ENCODE measurements at places on chromosomes 12 and 14. TPM values are rescaled to one million over a fixed set of nuclear protein-coding genes. Genes with fewer than 3 reads are reported as not detected.

Gene AQP6
- total RNA-seq = not detected

Gene CLEC4D
- total RNA-seq = 0.15 TPM

Gene TIMM9
- total RNA-seq = 25.5 TPM

- DNase-seq = no peak
Measured at GRCh38 chr14:86838363-86838762, 1154.6 kb downstream of the GALC start.

DNA sequence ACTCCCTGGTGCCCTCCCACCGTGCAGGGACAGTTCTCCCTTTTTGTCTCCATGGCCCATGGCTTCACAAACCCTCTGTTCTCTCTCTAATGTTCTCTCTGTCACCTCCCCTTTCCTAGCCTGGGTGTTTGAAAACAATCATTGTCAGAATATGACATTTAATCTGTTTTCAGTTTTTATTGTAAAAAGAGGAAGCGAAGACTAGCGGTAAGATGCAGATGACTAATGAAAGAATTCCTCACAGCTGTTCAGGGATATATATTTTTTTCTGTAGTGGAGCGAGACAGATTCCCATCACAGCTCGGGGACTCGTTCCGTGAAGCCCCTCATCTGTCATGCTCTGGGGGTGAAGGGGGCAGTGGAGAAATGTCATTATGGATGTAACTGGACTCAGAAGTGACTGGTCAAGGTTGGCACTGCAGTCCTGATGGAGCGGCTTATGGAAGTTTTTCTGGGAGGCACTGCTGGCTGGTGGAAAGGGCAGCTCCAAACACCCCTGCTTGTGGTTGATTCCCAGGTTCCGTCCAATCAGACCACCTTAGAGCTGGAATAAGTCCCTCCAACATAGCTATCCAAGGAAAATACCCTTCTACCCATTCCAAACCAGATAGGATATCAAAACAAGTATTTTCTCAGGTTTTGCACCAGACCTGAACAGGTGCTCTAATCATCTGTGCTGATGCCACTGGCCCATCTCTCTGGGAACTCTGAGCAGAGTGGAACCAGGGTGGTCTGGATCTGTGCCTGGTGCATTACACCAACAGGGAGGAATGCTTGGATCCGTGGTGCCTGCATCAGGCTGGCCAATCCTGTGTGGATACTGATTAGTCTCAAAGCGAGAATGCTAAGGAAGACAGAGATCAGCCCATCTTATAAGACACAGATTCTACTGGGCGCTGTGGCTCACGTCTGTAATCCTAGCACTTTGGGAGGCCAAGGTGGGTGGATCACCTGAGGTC lies 84.7 kb downstream of the GPATCH2L start:
- DNase-seq = no peak

DNA sequence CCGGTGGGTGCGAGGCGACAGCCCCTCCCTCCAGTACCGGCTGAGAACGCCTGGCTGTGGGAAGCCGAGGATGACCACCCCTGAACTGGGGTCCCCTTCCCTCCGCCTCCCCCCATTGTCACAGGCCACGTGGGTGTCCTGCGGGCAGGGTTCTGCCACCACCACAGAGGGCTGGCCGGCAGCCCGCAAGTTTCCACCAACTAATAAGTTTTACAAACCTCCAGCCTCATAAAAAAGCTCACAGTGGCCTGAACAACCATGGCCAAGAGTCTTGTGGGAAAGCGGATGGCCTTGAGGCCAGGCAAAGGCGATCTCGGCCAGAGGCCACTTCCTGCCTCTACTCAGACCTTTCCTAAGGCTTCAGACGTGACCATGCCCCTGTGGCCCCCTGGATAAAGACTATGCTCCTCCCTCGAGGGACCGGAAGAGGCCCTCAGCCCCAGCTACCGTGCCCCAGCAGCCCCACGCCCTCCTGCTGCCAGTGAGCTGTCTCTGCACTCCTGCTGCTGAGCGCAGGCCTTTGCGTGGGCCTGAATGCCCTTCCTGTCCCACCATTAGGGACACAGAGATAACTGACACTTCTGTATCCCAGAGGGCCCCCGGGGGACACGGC lies 46.1 kb upstream of the DLK1 start:
- no peak for DNase-seq

DNA sequence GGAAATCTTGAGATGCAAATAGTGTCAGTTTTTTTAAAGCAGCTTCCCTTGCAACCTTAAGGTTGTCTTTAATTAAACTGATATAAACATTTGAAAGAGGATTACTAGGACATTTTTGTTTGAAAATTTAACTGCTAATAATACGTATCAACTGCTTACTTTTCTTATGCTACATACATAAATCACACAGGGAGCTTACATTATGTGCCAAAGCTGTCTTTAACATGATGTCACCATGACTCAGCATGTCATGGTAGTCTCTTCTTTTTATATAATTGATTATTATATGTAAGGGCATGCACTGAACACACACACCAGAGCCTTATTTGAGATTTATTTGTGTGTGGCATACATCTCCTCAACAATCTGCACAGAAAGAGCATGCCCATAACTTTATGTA lies 63.0 kb upstream of the PTHLH start:
- no peak for DNase-seq

DNA sequence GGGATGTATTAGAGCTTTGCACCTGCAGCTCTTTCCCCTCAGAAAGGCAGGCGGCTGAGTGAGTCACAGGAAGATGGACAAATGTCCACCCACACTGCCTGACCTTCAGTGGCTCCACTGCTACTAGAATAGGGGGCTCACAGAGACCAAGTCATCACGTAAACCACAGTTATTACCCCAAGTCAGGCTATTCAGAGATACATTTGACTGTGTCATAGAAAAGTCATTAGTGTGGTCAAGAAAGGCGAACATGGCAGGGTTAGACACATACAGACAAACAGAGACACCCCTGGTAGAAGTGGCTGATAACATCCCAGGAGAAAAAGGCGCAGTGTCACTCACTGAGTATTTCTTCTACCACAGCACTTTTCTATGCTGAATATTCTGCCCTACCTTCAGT lies 36.0 kb downstream of the GCH1 start:
- no peak for DNase-seq

GRCh38 chr14:63388766-63389431 lies 70.2 kb upstream of the GPHB5 start:
- peak; percentile 46 for DNase-seq

GRCh38 chr14:61188196-61188595 lies 92.9 kb downstream of the TMEM30B start:
- no peak for DNase-seq

- peak; percentile 46 for DNase-seq
Measured at GRCh38 chr12:41932470-41932991, 212.1 kb downstream of the GXYLT1 start.

DNA sequence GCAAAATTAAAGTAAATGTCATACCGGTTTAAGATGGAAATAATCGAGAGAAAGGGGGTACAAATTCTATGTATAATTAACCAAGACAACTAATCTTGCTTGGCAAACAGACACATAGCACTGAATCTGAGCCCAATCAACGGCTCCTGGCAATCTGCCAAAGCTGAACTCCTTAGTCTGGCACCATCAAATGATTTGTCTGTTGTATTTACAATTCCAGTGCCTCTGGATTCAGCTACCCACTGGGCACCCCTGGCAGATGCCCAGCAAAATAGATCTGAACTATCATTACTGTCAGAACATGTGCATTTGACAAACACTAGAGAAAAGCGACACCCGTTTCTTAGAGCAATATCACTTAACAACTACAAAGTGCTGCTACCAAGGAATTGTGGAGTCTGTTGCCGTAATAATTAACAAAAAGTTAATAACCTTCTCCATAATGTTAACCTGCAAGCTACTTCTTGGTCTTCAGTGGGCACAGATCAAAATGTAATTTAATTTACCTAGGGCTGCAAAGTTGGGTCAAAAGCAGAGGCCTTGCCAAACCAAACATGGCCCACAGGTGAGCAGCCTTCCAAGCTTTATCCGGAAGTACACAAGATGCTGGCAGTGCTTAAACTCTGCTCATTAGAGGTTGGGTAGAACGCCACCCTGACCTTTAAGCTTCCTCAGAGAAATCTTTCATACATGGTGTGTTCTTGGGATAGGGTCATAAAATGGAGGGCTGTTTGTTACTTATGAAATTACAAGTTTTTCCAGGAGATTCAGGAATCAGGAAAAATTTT lies 7.6 kb downstream of the EGLN3 start:
- peak; percentile 57 for DNase-seq

GRCh38 chr14:21191809-21192446 lies 36.1 kb upstream of the OR5AU1 start:
- DNase-seq = peak; percentile 88

GRCh38 chr14:103718572-103718971 lies 3.0 kb downstream of the ZFYVE21 start:
- DNase-seq = no peak

DNA sequence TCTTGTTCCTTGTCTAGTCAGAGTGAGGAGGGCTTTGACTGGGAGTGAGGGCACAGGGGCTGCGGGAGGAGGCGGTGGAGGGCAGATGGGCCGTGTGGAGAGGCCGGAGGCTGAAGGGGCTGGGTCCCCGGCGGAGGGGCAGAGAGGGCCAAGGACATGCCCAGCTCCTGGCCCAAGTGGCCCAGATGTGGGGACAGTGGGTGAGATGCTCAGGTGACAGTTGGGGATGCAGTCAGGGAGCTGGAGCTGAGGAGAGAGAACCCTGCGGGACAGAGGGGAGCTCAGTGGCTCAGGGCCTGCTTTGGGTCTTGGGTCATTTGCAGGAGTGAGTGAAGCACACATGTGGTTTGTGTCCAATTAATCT lies 26.5 kb upstream of the PLD4 start:
- DNase-seq = no peak
